Activated CD8-positive, alpha-beta memory T cell treated with anti-CD3 and anti-CD28 coated beads for 1 hour (primary cell): ENCODE measurements at places on chromosomes 16 and 17.

- no peak for DNase-seq
These were observed 5.0 kb upstream of the TRAF4 start for GRCh38 chr17:28738680-28739384.

DNA sequence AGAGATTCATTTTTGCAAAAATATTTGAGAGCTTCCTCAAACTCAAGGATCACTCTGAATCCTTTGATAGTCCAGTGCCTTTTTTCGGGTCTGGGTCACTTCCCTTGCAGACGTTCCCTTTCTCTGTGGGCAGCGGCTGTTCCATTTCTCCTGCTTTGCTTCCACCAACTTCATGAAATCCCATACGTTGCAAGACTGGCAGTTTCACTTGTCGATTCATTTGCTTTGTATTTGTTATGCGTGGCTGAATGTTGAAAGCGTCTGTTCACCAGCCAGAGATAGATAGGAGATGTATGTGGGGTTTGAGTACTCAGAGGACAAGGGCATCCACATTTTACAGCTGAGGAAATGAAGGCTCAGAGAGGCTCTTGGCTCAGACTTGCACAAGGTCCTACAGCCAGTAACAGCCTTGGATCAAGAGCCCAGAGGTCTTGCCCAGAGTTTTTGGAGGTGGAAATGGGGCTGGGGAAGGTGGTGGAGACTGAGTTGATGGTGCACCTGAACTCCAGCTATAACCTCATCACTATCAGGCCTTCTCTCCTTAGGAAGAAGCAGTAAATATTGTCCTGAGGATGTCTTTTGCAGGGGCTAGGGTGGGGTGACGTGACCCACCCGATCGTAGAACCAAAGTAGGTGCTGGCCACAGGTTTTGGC, 1.3 kb upstream of the CCDC102A start:
- DNase-seq, result no peak

DNA sequence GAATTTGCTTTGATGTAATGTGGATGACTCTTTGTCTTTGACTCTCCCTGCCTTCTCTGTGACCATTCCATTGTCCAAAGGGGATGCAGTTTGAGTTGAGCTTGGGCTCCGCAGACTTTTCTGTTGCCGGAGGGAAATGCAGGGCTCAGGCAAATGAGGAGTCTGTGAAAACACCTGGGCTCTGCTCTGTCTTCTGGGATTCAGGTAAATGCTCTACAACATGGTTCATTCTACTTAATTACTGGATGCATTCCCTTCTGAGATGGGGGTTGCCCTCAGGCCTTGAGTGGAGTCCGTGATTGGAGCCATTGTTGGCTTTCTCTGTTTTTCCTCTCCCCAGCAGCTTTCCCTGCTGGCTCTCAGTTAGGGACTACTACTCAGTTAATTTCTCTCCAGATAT, 26.4 kb upstream of the SPNS2 start:
- DNase-seq, result no peak

DNA sequence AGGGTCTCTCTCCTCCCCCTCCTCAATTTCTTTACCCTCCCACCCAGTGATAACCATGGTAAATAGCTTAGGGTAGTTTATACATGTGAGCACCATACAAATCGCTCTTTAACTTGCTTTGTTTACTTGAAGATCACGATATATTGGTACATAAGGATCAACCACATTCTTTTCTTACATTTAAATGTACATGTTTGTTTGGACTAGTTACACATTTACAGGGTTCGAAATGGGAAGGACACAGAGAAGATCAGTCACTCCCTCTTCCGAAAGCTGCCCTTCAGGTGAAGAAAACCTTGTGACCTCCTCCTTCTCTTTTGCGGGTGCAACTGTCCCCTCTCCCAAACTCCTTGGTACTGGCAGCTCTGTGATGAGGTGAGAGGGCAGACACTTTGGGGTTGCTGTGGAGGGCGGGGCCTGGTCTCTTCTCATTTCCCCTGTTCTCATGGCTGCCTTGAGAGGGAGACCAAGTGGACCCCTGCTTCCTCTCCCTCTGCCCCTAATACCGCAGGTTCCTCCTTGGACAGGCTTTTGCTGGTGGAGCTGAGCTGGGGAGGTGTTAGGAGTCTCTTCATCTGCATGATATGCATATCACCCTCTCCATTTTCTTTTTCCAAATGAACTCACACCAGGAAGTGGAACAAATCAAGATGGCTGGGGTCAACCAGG, 4.7 kb upstream of the PIK3R6 start:
- DNase-seq, result no peak
